Upper lobe of right lung (tissue), 1 donor: ENCODE measurements at places on chromosomes 16 and 17. TPM values are rescaled to one million over a fixed set of nuclear protein-coding genes. Genes with fewer than 3 reads are reported as not detected.

GRCh38 chr17:70091696-70092095 lies 16.7 kb downstream of the KCNJ16 start:
- no peak overlapping the region for H3K4me3 ChIP-seq
- no peak for DNase-seq
- H3K27ac ChIP-seq, result no peak overlapping the region
- H3K36me3 ChIP-seq, result no peaks in the 10 kb centered on the region
- H3K4me1 ChIP-seq, result no peaks in the 10 kb centered on the region

DNA sequence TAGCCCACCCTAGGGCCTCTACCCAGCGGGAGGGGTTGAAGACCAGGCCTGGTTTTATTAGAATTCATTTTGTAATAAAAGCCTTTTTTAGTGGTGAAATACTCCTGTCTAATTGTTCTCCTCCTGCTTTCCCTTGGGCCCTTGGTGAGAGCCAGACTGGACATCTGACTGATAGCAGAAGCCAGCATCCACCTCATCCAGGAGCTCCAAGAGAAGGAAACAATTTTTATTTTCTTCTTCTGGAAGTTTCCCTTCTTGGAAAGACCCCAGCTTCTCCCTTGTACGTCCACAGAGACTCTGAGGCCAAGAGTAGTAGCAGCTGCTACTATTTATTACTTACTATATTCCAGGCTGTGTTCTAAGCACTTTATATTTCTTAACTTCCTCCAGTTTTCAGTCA lies 4.0 kb upstream of the PHKG2 start:
- H3K27me3 ChIP-seq, result no peaks in the 10 kb centered on the region
- peaks cover 43% of the 10 kb centered on the region for H3K36me3 ChIP-seq
- peaks cover 22% of the 10 kb centered on the region for H3K4me1 ChIP-seq
- no peak overlapping the region for H3K4me3 ChIP-seq

GRCh38 chr17:70872103-70872502 lies 702.8 kb downstream of the KCNJ2 start:
- H3K36me3 ChIP-seq, result no peaks in the 10 kb centered on the region
- DNase-seq, result no peak
- no peak overlapping the region for H3K27ac ChIP-seq
- H3K4me3 ChIP-seq, result no peak overlapping the region

DNA sequence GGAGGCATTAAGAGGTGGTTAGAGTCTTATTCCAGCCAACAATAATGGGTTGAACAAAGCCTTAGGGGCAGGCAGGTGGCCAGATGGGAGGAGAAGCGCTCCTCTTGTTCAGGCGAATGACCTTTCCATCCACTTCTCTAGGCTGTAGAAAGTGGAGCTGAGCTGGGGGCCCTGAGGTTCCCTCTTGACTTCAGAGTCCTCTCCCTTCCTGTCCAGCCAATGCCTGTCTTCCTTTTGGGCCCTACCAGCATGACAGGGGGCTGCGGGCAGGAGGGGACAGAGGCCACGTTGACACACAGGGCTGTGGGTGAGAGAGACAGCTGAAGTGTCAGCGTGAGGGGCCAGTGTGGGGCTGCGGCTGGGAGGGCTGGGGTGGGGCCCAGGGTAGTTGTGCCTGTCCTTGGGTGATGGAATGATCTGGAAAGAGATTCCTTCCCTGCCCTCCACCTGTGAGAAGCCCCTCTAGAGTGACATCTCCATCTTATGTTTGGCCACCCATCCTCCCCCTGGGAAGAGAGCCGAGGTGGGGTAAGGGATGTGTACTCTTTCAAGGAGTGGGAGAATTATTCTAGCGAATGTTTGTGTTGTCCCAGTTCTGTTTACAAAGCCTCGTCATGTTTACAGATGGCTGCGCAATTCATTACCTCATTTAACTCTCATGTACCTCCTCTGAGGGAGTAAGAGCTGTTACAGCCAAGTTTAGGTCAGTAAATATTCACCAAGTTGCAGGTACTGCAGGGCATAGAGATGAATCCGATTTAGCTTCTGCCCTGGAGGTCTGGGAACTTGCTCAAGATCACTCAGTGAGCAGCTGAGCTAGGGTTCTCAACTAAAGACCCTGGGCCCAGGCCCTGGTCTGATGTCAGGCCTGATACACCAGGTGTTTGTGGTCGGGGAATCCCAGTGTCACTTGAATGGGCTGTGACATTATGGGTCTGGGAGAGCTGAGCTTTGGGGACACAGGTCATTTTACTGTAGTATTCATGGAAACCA lies 3.3 kb downstream of the ERBB2 start:
- peak; percentile 27 for DNase-seq
- no peak overlapping the region for H3K4me3 ChIP-seq
- peaks cover 44% of the 10 kb centered on the region for H3K4me1 ChIP-seq
- no peaks in the 10 kb centered on the region for H3K27me3 ChIP-seq

DNA sequence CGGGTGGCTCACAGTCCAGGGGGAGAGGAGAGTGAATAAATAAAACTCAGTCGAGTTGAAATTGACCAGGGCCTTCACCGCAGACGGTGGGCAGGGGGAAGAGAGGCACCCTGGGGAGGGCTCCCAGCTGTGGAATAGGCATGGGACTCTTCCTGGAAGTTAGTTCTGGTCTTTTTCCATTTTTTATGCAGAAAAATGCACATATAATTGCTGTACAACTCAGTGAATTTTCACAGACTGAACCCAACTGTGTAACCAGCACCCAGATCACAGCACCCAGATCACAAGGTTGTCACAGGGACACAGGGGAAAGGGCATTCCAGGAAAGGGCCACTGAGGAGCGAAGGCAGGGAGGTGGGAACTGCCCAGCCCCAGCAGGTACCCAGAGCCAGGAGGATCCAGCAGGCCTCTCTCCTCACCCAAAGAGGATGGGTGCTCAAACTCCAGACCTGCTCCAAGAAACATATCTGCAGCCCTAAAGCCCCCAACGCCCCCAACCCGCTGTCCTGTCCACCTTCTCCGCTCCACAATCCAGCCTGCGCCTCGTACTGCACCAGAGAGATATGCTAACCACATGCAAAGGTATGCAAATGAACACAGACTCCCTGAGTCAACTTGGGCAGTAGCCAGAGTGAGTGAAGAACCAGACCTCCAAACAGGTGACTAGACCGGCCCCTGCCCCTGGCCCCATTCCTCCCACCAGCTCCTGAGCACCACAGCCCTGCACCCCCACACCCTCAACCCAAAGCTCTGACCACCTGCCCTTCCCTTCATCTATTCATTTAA lies 29.1 kb upstream of the EIF1 start:
- no peak overlapping the region for H3K27ac ChIP-seq
- no peaks in the 10 kb centered on the region for H3K27me3 ChIP-seq
- no peaks in the 10 kb centered on the region for H3K36me3 ChIP-seq

GRCh38 chr17:65167566-65167965 lies 30.4 kb downstream of the RGS9 start:
- no peak for DNase-seq
- no peak overlapping the region for H3K4me3 ChIP-seq
- no peaks in the 10 kb centered on the region for H3K36me3 ChIP-seq
- H3K4me1 ChIP-seq, result peaks cover 12% of the 10 kb centered on the region
- no peak overlapping the region for H3K27ac ChIP-seq

- H3K27ac ChIP-seq, result no peak overlapping the region
- peaks cover 9% of the 10 kb centered on the region for H3K4me1 ChIP-seq
- no peak overlapping the region for H3K4me3 ChIP-seq
- DNase-seq, result peak; percentile 88
- no peaks in the 10 kb centered on the region for H3K27me3 ChIP-seq
- peaks cover 81% of the 10 kb centered on the region for H3K36me3 ChIP-seq
Observed at GRCh38 chr17:81272616-81273015, 22.5 kb downstream of the SLC38A10 start.

DNA sequence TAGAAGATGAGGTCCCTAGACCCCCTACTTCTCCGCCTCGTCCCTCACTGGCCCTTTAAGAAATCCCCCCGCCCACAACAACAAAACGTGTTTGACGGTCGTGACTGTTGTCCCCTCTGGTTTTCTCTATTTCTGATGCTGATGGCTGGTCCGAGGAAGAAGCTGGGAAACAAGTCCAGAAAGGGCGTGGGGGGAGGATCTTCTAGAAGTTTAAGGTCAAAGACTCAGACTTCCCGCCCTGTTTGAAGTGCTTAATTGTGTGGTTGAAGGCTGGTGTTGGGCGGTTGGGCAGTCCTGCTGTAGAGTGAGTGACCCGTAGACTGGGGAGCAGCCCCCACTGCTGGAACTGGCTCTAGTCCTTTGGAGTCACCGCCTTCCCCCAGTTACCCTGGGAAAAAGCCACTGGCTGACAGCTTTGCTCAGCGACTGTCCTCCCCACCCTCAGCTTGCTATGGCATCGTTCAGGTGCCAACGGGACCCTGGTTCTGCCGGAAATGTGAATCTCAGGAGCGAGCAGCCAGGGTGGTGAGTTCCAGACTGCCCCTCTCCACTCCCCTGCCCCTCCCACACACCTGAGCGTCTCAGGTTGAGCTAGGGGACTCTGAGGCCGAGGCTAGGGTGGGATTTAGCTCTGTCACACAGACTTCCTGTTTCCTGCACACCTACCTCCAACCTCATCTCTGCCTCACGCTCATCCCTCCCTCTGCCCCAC lies 1.6 kb downstream of the MLLT6 start:
- peaks cover 20% of the 10 kb centered on the region for H3K4me1 ChIP-seq
- H3K27ac ChIP-seq, result peak overlapping the region; percentile 80
- H3K4me3 ChIP-seq, result peak overlapping the region; percentile 72
- no peak for DNase-seq

- DNase-seq, result no peak
- H3K4me3 ChIP-seq, result no peak overlapping the region
- no peaks in the 10 kb centered on the region for H3K27me3 ChIP-seq
- peaks cover 29% of the 10 kb centered on the region for H3K4me1 ChIP-seq
- no peak overlapping the region for H3K27ac ChIP-seq
- H3K36me3 ChIP-seq, result peaks cover 36% of the 10 kb centered on the region
Observed at GRCh38 chr16:71915350-71915749, 20.0 kb downstream of the IST1 start.

GRCh38 chr17:2087597-2088211 lies 32.8 kb downstream of the HIC1 start:
- peak overlapping the region; percentile 2 for H3K27ac ChIP-seq
- peaks cover 83% of the 10 kb centered on the region for H3K4me1 ChIP-seq
- H3K4me3 ChIP-seq, result no peak overlapping the region
- peak; percentile 73 for DNase-seq

DNA sequence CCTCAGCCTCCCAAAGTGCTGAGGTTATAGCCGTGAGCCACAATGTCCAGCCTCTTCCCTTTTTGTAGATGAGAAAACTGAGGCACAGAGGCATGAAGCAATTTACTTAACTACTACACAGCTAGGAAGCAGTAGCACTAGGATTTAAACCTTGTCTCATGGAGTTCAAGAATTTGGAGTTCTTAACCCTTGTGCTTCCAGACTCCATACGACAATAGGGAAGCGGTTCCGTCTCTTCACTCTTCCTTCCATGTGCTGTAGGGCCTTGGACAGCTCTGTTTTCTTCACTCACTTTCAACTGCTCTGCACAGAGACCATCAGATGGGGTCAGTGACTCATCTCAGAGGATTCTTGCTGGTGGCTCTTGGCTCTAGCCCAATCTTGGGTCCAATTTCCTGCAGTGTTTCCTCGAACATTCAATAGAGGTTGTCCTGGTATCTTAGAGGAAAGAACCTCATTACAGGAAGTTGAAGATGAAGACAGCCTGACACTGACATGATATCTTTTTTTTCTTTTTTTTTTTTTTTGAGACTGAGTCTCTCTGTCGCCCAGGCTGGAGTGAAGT lies 19.3 kb downstream of the ITGAL start:
- H3K36me3 ChIP-seq, result peaks cover 8% of the 10 kb centered on the region
- no peak overlapping the region for H3K27ac ChIP-seq
- H3K4me1 ChIP-seq, result peaks cover 4% of the 10 kb centered on the region

The SLC47A2 gene
- not detected for total RNA-seq

The CCDC40 gene
- 3.5 TPM for total RNA-seq

The TIMM22 gene
- 10.7 TPM for total RNA-seq

The PRSS21 gene
- 17.1 TPM for total RNA-seq

The PIK3R5 gene
- 37.7 TPM for total RNA-seq

The TTLL6 gene
- 0.20 TPM for total RNA-seq

The EMP2 gene
- total RNA-seq, result 726 TPM

The SMG6 gene
- total RNA-seq, result 28.8 TPM
